Fibroblast of the aortic adventitia (primary cell): ENCODE measurements at places on chromosomes 11 and 22. TPM values are rescaled to one million over a fixed set of nuclear protein-coding genes. Genes with fewer than 3 reads are reported as not detected.

DNA sequence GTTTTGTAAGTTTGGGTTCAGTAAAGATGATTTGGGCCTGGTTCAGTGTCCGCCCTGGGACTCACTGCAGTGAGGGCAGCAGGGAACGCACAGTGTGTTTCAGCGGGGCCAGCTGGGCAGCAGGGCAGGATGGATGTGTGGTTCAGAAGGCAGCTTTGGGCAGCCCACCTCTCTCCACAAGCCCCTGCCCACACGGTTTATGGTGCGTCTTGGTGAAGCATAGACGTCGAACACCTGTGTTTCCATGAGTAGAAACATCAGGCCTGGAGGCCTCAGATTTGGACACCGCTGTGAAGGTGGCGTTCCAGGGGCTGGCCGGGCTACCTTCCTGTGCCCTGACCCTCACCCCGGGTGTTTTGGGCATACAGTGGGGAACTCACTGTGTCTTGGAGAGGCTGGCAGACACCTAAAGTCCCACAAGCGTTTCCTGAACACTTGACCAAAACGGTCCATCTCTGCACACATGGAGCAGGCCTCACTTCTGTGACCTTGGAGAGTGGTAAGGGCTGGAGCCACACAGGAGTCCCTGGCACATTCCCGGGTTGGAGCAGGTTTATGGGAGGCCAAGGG is 59.0 kb downstream of the ST14 start:
- DNase-seq: no peak

DNA sequence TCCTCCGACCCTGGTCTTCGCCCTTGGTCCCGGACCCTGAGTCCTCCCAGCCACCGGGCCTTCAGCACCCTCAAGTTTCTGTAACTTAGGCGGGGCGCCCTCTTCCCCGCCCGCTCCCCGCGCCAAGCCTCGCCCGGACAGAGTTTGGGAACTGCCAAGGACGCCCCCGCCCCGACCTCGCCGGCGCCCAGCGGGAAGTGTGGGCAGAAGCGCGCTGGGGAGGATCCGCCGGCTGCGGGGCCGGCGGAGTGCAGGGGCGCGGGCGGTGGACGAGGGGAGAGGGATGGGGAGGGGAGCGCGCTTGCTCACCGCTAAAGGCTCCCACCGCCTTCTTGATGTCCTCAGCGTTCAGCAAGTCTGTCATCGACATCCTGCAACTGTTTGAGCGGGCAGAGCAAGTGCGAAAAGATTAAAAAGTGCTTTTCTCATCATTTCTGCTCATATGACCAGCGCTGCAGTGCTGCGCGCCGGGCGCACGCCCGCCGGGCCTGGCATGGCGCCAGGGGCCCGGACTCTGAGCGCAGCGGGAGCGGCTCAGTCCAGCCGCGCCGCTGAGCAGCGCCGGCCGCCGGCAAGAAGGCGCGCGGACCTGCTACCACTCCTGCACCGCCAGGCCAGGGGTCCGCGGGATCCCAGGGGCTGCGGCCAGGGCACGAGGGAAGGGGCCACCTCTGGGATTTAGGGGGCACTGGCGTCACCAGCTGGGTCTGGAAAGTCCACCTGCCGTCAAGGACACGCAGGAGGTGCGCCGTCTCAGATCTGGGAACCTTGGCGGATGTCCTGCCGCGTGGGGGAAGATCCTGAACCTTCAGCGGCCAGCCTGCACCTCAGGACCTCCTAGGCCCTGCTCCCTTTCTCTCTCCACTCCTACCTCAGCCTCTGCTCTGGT is at the start of gene PVALB:
PVALB (minus strand) TSS at position 400 of the 889 bp plus-strand sequence; CDS start at position 370, 30 bp downstream.
- DNase-seq: peak; percentile 27

Gene KLHL35
- 3.0 and 3.8 TPM in 2 replicates for total RNA-seq

DNA sequence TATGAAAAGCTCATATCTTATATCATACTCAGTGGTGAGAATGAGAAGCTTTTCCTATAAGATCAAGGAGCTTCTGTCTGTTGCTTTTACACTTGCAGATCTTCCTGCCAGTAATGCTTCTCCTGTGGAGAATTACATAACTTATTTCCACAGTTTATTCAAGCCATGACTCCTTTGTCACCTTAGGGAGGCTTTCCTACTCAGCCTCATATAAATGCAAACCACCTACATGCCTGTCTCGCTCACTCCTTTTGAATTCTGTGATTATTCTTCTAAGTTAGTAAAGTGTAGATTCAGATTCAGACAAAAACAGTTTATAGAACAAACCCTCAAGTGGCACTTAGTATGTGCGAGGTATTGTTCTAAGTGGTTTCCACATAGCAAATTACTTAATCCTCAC is 716.1 kb upstream of the ANO3 start:
- no peak for DNase-seq

Gene SULT4A1
- total RNA-seq: 0.49 TPM in 1 of 2 replicates, not detected in the other

- no peak for DNase-seq
Observed at GRCh38 chr11:120900643-120901042, 123.3 kb upstream of the TBCEL start.

DNA sequence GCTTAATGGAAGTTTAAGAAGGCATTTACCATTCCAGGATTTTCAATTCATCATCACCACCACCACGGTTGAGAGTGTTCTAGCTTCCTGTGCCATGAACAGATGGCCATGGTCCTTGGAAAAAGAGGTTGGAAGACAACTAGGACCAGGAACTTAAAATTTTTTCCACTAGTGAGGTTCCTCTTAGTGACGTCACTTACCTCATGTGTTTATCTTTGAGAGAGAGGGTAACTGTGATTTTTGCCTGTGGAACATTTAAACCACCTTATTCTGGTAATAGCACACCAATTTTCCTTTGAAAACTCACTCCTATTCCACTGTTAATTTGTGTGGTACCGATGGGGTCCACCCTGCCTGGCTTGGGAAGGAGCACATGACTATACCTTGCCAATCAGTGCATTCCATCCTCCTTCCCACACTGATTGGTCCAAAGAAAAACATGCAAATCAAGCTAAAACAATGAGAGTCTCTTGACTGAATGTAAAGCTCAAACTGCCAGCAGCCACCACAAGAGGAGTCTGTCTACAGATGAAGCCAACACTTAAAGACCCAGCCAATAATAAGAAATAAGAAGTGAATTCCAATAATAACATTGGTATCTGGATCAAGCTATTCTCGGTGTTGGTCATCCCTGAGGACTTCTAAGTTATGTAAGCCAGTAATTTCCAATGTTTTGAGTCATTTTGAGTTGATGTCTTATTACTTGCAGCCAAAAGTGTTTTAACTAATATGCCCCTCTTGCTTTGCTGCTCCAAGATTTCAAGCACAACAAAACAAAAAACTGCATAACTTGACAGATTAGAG is 111.8 kb downstream of the MPPED2 start:
- DNase-seq: no peak

Gene SHANK2
- 1.9 and 4.9 TPM in 2 replicates for total RNA-seq

Gene CALCA
- not detected in 2 replicates for total RNA-seq

DNA sequence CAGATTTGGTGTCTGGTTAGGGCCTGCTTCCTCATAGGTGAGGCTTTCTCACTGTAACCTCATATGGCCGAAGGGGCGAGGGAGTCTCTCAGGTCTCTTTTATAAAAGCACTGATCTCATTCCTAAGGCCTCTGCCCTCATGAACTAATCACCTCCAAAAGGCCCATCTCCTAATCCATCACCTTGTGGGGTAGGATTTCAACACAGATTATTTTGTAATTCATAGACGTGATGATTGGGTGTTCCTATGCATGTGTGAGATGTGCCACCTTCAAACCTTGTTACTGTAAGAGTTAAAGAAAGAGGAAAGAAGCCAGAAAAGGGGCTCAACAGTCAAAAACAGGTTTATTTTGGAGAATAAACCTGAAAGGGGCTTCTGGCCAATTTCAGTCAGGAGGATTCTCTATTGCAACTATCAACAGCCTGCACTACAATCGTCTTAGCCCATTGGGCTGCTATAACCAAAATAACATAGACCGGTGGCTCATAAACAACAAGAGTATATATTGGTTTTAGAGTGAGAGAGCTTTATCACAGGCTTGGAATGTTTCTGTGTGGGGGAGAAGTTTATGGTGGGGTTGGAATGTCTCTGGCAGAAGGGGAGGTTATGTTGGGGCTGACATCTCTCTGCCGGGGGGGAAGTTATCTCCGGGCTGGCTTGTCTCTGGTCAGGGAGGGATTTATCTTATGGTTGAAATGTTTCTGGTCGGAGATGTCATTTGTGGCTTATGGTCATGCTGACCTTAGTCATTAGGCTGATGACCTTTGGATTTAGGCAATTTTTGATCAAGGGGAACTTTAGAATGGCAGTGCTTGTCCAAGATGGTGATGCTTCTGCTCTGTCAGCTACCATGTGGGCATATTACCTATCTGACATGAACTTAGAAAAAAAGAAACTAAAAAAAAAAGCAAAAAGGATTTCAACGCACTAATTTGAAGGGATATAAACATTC is 35.1 kb downstream of the CSF2RB start:
- DNase-seq: peak; percentile 39

Gene PLEKHB1
- total RNA-seq: 1.1 and 1.9 TPM in 2 replicates

Gene APOA1
- total RNA-seq: 0.72 and 70.3 TPM in 2 replicates

DNA sequence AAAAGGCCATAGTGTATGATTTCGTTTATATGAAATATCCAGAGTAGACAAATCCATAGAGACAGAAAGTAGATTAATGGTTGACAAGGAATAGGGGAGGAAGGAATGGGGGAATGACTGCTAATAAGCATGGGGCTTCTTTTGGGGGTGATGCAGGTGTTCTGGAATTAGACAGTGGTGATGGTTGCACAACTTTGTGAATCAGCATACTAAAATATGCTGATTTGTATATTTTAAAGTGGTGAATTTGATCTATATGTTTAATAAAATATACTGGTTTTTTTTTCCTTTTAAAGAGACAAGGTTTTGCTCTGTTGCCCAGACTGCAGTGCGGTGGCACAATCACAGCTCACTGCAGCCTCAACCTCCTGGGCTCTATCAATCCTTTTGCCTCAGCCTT is 6.5 kb upstream of the HORMAD2 start:
- no peak for DNase-seq

- DNase-seq: peak; percentile 75
Observed at GRCh38 chr11:47257517-47258316, at the start of gene NR1H3. Gene NR1H3 (plus strand): TSS chr11:47257996. CDS start chr11:47259217, 1,221 bp downstream.

Gene GPHA2
- total RNA-seq: not detected in 2 replicates

Gene OR52N5
- total RNA-seq: under 0.01 TPM in 1 of 2 replicates, not detected in the other

DNA sequence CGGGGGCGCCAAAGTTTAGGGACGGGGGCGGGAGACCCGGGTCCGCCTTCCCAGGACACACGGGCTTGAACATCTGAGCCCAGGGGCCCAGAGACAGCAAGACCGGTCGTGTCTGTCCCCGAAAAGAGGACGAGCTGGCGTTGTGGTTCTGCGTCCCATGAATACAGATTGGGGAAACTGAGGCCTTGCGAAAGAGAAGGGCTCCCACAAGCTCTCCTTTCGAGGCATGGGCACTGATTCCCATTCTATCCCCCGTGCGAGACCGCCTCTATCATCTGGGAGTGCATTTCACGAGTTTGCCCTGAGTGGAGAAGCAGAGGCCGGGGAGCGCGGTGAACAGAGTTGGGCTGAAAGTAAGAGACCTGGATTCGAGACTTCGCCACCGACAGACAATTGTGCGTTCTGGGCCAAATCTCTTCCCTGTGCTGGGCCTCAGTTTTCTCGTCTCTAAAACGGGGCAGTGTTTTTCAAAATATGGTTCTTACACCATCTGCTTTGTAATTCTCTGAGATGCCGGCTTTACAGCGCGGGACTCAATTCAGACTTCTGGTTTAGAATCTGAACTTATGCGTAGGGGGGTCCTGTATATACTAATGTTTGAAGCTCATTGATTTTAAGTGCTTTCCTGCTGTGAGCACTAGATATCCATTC is 471 bp downstream of the RNF185 start:
- peak; percentile 43 for DNase-seq

GRCh38 chr11:1055990-1056771 is 18.5 kb upstream of the MUC2 start:
- no peak for DNase-seq

Gene GRIK4
- not detected in 2 replicates for total RNA-seq

Gene CCDC116
- 0.18 and 0.25 TPM in 2 replicates for total RNA-seq

Gene FGF4
- total RNA-seq: 0.08 TPM in 1 of 2 replicates, not detected in the other

Gene OR2AT4
- total RNA-seq: under 0.01 TPM in 1 of 2 replicates, not detected in the other

Gene OR51B5
- total RNA-seq: not detected in 2 replicates

DNA sequence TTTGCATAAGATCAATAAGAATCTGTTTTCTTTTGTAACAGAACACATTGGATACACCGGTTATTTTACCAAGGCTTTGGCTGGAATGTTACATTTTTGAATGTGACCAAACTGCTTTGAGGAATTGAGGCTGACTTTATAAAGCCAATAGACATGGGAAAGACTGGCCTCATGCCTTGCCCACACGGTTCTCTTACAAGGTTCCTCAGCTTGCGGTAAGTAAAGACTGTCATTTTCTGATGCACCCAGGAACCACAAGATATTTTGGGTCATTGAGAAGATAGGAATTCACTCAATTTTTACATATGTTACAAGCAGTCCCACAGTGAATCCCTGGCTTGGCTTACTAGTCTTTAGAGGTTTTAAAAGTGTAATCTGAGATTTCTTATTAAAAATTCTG is 23.9 kb downstream of the OR10A6 start:
- DNase-seq: no peak

Gene UFD1
- 16.3 and 70.8 TPM in 2 replicates for total RNA-seq

DNA sequence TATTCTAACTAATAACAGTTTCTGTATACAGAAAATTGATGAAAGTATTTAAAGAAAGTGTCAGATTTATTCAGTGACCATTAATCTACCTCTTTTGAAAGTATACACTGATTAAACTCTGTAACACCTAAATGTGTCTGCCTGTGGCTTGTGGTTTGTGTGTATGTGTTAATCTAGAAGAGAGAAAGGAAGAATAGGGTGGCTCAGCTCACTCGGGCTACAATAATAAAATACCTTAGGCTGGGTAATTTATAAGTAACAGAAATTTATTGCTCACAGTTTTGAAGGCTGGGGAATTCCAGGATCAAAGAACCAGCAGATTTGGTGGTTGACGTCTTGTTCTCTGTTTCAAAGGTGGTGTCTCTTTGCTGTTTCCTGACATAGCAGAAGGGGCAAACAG is 13.6 kb upstream of the OR5AS1 start:
- DNase-seq: no peak

DNA sequence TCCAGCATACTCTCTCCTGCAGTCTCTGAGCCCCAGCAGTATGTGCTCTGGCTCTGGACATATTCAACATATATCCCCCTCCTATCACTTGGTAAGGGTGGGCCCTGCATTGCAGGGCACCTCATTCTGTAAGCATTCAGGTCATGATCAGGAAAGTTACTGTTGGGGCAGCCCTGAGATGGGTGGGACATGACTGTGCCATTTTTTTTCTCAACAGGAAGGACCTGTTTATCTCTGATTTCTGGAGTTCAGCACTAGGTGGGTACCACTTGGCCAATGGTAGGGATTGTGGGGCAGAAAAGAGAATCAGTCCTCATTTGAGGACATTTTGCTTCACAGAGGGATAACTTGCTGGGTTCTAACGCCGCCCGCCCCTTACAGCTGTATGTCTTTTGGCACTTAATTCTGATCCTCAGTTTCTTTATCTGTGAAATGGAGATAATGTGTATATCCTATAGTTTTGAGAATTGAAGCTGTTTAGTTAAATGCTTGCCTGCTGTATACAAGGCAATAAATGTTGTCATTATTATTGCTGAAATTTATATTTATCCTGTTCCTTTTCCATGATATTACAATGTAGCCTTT is 2.2 kb downstream of the SRRD start:
- DNase-seq: no peak

GRCh38 chr11:68066742-68067141 is 27.9 kb downstream of the TCIRG1 start:
- no peak for DNase-seq
